Stimulated activated CD8-positive, alpha-beta memory T cell treated with anti-CD3 and anti-CD28 coated beads, Interleukin-4, amount 100 ng/mL, for 1 hour (primary cell): ENCODE measurements at places on chromosomes 16 and 17.

DNA sequence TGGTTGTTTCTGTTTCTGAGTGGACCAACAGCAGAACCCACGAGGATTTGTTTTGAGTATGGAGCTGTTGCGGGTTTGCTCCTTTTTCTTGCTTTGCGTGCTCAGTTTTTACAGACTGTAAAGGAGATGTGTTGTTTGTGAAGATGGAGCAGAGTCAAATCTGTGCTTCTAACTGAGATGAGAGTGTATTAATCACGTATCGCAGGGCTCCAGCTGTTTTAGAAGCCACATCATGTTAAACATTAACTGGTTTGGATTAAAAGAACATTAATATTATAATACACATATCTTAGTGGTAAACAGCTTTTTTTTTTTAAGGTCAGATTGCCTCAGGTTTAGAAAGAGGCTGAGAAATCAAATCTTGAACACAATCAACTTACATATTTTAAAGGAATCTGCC, 69.4 kb downstream of the YPEL2 start:
- no peak for DNase-seq

GRCh38 chr17:29615048-29615385, 7.7 kb downstream of the CORO6 start:
- DNase-seq = peak; percentile 47

- no peak for DNase-seq
Observed at GRCh38 chr17:41284546-41284945, 9.0 kb downstream of the KRTAP9-7 start.

GRCh38 chr17:33990943-33991706, 264.0 kb upstream of the CCL2 start:
- no peak for DNase-seq

DNA sequence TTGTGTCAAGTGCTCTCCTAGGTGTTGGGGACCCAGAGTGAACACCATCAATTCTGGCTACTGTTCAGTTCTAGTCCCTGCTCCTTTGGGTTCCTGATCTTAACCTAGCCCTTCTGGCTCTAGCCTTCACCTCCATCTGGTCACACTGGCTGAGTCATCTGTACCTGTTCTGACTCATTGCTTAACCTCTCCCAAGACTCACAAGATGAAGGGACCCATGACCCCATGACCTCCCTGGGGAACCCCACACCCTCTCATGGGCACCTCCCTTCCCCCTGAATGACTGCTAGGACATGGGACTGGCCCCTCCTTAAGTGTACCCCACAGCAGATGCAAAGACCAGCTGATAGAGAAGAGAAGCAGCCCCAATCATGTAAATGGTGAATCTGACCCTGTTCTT, 345.8 kb upstream of the CDH5 start:
- no peak for DNase-seq

DNA sequence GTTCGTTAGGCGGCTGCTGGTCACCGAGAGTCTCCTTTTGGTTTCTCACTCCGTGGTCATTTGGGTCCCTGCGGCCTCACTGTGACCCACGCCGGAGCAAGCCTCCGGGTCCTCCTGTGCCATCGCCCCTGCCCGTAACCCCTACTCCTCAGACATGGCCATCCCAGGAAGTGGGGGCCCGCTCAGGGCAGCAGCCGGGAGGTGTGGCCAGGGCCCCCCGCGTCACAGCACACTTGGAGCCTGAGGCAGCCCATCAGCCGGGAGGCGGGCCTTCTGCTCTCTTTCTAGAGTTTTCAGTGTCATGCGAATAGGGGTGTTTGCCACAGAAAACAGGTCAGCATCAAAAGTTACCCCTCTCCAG, 7.9 kb upstream of the WFIKKN1 start:
- no peak for DNase-seq

GRCh38 chr17:48471817-48472410, 41.9 kb upstream of the SKAP1 start:
- DNase-seq = no peak

DNA sequence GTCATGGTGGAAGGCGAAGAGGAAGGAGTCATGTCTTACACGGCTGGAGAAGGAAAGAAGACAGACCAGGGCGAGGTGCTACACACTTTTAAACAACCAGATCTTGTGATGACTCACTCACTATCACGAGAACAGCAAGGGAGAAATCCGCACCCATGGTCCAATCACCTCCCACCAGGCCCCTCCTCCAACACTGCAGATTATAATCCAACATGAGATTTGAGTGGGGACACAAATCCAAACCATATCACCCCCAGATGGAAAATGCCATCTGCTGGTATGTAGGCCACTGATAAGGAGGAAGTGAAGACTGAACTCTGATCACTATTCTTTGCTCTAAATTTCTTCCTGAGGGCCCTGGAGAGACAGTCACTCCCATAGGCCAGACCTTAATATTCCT, 7.5 kb upstream of the ITGAX start:
- DNase-seq = no peak

DNA sequence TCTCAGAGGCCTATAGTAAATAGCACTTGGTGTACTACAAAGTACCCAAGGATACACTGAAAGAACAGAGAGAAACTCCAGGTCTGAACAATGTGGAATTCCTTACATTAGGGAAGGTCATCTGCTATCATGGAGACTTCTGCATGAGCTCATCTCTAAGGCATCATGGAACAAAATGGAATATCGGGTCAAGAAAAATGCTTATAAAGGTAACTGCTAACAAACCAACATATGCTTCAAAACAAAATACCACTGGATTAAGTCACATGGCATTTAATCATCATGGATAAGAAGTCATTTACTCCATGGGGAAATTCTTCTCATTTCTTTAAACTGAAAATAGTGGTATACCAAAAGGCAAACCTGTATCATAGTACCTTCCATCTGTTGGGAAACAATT, 34.2 kb downstream of the TXNDC11 start:
- DNase-seq = no peak

DNA sequence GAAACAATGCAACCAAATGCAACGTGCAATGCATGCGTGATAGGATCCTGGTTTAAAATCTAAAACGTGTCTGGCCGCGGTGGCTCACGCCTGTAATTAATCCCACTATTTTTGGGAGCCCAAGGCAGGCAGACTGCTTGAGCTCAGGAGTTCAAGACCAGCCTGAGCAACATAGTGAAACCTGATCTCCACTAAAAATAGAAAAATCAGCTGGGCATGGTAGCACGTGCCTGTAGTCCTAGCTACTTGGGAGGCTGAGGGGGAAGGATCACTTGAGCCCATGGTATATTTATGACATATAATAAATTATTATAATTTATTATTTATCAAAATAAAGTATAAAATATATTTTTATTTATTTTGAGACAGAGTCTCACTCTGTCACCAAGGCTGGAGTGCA, 241.8 kb downstream of the PARN start:
- no peak for DNase-seq

GRCh38 chr17:74433421-74434121, 1.7 kb downstream of the GPRC5C start:
- no peak for DNase-seq

- DNase-seq = no peak
Observed at GRCh38 chr17:61160789-61161445, 238.7 kb upstream of the TBX2 start.

DNA sequence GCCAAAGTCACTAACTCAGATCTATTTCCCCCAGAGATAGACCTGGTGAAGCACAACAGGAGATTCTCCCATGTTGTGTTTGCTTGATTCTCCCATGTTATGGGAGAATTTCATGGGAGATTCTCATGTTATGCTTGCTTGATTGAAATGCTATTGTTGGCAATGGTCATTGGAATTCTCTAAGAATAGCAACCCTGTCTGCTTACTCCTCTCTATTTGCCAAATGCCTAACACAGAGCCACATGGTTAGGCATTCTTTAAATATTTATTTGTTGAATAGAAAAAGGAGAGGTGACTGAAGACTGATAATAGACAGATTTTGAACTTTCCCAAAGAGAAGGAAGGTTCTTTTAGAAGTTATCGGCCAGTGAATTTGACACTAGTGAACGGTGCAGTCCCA, 111.5 kb upstream of the MPHOSPH6 start:
- no peak for DNase-seq

DNA sequence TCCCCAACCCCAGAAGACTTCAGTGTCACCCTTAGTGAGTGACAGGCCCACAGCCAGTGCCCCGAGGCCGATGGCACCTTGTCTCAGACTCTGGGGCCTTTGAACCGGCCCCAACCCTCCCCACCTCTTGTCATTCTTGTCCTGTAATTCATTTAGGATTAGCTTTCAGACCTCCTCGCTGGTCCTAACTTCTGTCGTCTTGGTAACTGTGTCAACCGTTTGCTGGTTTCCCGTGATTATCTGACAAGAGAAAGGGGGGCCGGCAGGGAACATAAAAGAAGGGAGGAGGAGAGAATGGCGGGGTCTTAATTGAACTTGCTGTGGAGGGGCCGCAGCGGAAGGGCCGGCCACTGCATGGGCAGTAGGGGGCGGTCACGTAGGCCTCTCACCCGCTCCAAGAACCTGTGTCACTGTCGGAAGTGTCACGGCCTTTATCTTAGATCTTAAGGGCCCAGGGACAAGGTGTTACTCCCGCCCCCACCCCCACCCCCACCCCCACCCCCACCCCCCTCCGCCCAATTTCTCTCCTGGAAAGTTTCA, 46.5 kb upstream of the GSE1 start:
- no peak for DNase-seq

GRCh38 chr16:12215277-12216105, 239.0 kb downstream of the SNX29 start:
- DNase-seq = no peak

- DNase-seq = no peak
Observed at GRCh38 chr16:85863384-85863774, 35.6 kb upstream of the IRF8 start.

- no peak for DNase-seq
Observed at GRCh38 chr16:82653550-82654511, 27.1 kb downstream of the CDH13 start.

DNA sequence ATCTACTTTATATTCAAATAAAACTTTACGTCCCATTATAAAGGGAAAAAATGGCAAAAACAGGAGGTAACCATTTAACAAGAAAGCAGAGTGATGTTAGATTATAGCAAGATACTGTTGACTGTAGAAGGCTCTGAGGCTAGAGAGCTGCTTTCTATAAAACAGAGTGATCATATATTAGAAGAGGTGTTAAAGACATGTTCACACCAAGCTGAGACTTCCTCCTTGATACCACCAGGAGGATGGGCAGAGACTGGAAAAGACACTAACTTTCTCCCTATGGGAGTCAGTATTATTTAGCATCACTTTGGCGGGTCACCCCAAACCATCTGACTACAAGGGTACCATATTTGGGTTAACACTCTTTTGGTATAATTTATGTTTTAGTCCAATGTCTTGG, 687 bp upstream of the CIITA start:
- DNase-seq = no peak

DNA sequence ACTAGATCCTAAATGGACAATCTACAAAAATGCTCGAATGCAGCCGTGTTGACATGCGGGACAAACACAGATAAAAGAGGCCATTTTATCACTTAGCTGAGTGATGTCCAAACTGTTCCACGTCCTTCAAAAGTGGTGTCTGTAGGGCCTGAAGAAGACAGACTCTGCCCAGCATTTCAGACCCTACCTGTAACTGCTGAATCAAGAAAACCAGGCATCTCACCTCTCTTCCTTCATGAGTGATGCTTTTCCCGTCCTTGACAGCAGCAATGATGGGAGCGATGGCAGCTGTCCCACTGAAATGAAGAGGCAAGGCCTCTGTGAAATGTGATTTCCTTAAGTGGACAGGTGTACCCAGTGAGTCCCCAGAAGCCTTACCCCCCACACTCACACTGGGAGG, 12.3 kb downstream of the ELAC2 start:
- no peak for DNase-seq

DNA sequence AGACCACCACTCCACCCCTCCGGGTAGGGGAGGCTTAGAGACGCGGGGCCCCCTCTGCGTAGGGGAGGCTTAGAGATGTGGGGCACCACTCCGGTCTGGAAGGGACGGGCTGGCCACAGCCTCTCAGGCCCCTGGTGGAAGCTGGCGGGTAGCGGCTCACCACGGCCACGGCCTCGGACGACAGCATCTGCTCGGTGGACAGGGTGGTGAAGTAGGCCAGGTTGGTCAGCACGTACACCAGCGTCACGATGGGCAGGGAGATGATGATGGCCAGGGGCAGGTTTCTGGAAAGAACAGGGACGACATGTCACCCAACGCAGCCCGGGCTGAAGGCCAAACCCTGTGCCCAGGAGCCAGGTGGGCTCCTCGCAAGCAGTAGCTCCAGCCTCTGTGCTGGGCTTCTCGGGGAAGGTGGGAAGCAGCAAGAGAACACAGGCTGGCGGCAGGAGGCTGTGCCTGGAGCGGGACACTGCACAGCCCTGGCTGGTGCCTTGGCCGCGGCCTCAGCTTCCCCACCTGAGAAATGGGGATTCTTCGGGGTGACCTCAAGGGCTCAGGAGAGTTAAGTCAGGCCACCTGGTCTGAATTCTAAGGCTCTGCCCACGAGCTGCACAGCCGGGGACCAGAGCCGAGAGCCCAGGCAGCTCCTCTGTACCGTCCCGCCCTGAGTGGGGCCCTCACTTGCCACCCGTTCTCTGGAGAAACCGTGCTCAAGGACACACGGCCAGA, 29.6 kb downstream of the SLC7A5 start:
- no peak for DNase-seq

DNA sequence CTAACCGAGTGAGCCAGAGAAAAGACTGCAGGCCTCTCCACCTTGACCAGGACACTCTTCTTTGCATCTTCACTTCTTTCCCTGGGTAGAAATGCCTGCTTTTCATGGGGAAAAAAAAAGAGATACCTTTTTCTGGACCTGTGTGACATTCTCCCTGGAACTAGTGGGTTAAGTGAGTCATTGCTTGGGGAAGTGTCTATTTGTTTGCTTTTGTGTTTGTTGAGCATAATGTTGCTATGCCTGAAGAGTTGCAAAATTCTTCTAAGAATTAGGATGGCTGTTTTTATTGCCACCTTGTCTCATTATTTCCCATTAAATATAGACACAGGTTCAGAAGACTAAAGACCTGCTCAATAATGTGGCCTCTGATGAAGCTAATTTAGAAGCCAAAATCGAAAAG, 18.8 kb downstream of the CLUAP1 start:
- DNase-seq = no peak

DNA sequence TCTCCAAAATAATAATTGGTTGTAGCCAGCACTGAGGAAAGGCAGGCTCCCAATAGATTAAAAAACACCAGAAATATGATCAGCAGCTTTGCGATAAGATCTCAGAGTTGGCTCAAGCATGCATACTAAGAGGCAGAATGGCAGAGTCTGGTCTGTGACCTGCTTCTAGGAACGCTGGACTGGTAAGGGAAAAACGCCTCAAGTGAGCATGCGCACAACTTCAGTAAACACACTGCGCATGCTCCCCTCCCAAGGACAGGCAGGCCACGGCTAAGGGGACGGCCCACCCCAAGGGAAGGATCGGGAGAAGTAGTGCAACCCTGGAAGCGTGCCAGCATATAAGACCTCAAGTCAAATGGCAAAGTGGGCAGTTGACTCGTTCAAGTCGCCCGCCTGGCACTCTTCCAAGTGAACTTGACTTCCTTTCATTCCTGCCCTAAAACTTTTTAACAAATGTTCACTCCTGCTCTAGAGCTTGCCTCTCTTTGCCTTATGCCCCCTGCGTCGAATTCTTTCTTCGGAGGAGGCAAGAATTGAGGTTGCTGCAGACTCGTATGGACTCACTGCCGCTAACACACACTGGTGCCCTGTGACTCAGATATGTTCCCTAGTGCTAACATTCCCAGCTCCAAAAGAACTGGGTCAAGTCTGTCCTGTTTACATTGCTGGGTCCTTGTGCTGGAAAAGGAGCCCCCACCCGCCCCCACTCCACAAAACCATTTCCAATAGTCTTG, 22.4 kb upstream of the PRM1 start:
- DNase-seq = no peak

- no peak for DNase-seq
Observed at GRCh38 chr17:60094754-60095153, 16.0 kb upstream of the HEATR6 start.
